ENCODE measurements at places on chromosomes 7 and 10. TPM values are rescaled to one million over a fixed set of nuclear protein-coding genes. Genes with fewer than 3 reads are reported as not detected.

DNA sequence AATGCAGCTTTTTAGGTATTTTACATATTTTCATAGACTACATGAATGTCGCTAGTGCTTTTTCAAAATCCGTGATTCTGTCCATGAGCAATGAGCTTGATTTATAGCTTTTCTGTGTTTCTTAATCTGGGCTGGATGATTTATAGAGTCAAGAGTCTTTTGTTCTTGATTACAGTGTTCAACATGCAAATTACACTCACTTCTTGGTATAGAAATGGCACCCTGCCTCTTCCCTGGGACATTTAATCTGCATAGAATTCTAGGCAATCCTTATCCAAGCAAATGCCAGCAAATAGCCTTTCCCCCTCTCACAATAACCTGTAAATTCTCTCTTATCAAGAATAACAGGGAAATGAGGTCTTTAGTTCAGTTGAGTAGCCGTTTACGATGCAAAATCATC is 246.2 kb upstream of the SEMA3C start:
- no peak for DNase-seq

- no peak for DNase-seq
Observed at GRCh38 chr7:21603972-21604749, 61.3 kb downstream of the DNAH11 start.

DNA sequence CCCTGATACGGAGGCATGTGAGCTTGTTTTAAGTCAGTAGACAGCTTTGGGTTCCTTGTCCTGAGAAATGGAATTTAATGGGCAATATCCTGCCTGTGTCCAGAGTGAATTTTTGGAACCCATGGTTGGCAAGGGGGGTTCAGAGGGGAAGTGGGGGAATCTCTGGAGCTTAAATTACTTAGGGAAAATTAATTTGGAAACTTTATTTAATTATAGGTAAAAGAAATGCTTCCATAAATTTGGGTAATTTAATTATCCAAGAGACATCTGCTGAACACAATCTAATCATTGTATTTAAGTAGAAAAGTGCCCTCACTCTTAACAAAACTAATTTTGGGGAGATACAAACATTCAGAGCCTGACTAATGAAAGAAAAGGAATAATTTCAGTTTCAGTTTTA is 99.7 kb downstream of the PLXNA4 start:
- no peak for DNase-seq

DNA sequence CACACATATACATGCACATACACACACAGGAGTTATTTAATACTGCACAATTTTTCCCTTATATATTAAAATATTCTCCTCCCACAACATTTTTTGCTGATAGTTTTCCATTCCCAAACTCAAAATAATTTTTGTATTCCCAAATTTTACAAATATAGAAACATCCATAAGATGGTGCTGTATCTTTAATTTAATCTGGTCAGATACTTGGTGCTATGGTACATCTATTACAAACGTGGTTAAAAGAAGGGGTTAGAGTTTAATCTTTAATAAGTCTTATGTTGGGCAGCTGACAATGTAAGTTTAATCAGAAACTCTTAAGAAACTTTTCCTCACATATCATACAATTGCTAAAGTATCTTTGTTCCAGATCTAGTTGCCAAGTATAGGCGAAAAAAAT is 10.2 kb upstream of the CADPS2 start:
- DNase-seq = no peak

- no peak for DNase-seq
Observed at GRCh38 chr7:96700516-96700915, 9.1 kb downstream of the SEM1 start.

- DNase-seq = peak; percentile 45
Observed at GRCh38 chr7:70574970-70575799, 556.8 kb upstream of the GALNT17 start.

DNA sequence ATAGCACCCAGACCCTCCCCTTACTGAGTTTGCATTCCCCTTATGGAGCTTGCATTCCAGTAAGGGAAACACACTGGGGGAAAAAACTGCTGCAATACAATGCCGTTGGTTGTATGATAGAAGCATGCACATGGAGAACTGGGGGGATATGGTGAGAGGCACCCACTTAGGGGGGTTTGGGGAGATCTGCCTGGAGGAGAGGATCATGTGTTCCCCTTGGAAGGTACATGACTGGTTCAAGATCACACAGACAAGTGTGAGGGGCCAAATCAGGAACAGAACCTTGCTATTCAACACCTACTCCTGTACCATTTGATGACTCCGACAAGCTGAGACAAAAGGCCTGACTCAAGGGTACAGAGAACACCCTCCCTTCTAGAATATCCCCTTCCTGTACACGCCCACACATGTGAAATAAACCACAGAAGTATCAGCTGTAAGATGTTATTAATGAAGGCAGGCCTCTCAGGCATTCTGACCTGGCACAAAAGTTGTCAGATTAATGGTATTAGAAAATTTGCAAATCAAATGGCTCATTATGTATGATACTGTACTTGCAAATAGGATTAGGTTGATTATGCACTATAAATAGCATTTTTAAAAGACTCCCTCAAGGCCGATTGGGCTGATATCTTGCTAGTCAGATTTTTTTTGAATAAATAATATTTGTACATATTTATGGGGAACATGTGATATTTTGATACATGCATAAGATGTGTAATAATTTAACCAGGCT is 122.2 kb downstream of the NPY start:
- DNase-seq = no peak

- no peak for DNase-seq
Observed at GRCh38 chr7:44073664-44074348, 8.4 kb upstream of the PGAM2 start.

DNA sequence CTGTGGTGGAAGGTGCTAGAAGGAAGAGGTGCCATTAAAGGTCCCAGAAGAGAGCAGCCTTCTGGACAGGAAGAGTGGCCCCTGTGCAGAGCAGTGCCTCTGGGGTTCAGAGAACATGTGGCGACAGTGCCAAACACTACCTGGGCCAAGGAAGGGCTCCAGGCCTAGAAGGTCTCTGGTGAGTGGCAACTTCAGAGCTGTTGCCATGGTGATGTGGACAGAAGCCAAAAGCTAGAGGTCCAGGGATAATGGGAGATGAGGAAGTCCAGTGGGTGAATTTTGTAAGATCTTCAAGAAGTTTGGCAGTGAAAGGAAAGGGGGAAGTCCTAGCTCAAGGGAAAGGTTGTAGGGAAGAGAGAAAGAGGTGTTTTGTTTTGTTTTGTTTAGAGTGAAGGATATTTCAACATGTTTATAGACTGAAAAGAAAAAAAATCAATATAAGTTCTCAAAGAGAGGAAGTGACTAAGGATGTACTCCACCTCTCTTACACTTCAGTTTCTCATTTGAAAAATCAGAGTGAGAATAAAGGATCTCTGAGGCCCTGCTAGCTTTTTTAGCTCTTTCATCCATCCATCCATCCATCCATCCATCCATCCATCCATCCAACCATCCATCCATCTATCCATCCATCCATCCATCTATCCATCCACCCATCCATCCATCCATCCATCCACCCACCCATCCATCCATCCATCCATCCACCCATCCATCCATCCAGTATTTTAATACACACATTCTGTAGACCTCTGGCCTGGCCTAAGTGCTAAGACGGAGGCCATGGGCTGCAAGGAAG is 77.1 kb upstream of the DUSP5 start:
- peak; percentile 67 for DNase-seq

DNA sequence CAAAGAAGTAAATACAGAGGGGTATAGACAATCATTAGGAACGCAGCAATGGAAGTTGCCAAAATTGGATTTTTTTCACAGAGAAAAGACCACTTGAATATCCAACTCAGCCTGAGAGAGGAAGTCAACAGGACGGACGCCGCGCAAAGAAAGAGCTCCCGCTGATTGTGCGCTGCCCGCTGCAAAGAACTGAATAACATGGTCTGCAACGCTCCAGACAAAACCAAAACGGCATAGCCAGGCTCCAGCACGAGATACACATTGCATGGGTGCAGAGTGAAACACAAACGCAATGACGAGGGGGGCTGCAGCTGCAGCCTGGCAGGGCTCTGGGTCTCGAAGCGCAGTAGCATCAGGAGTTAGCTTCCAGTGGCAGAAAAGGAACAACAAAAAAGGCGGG is 113.9 kb upstream of the MGMT start:
- DNase-seq = no peak

DNA sequence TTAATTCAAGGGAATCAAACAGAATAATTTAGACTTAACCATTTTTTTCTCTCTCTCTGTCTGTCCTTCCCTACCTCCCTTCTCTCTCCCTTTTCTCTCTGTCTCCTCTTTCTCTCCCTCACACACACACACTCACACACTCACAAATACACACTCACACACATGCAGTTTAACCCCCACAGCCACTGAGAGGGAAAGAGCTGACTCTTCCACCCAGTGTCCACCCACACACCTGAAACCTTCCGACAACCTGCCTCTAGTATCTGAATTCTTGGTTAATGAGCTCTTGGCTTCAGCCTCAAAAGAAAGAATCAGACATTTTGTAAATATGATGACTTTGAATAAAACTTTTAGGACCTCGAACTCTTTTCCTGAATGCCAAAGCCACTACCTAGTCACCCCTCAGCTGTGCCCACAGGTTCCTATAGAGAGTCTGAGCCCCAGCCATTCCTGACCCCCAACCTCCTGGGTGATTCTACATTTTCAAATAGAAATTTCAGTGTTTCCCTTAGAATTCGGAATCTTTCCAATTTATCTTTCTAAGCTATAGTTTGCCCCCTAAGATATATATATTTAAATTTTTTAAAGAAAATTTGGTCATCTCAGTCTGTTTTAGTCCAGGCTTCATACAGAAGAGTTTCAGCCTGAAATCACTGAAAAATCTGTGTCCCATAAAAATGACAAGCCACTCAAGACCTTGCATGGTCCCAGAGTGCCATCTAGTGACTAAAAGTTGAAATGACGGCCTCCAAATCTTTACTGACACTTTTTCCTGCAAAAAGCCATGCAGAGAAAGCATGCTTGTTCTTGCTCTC is 202.8 kb downstream of the IPMK start:
- peak; percentile 4 for DNase-seq

- peak; percentile 31 for DNase-seq
Observed at GRCh38 chr7:26368542-26368941, 76.9 kb downstream of the SNX10 start.

GRCh38 chr7:76318488-76319353 is 16.2 kb downstream of the HSPB1 start:
- peak; percentile 49 for DNase-seq

- no peak for DNase-seq
Observed at GRCh38 chr7:134477954-134478353, 19.1 kb upstream of the AKR1B1 start.

The METTL27 gene
- total RNA-seq = 2.5 TPM

The SYT15B gene
- total RNA-seq = 0.54 TPM

The OR6V1 gene
- total RNA-seq = not detected

The TMEM196 gene
- total RNA-seq = 12.9 TPM

The STEAP1B gene
- total RNA-seq = 2.6 TPM

The HOXA10 gene
- total RNA-seq = not detected

The CLRN3 gene
- 0.27 TPM for total RNA-seq

The ANKRD61 gene
- total RNA-seq = not detected
